Femur (tissue), 1 donor: ENCODE measurements at places on chromosomes 2 and 18.

- peak; percentile 32 for DNase-seq
Observed at GRCh38 chr2:98664323-98664722, 55.9 kb downstream of the UNC50 start.

DNA sequence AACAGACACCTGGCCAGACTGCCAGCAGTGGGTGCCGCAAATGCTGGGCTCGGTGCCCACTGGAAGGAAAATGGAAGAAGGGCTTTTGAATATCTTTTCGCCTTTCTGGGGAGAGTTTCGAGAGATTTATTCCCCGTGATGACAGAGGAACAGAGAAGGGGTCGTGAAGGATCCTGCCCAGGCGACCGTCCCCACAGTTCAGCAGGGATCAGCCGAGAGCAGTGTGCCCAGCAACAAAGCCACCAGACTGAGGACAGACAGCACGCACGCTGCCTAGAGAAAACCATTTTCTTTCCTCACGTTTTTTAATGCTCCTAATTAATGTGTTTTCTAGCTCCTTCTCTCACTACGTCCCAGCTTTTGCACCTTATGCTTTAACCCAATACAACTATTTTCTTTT, 47.7 kb downstream of the XRCC5 start:
- no peak for DNase-seq

DNA sequence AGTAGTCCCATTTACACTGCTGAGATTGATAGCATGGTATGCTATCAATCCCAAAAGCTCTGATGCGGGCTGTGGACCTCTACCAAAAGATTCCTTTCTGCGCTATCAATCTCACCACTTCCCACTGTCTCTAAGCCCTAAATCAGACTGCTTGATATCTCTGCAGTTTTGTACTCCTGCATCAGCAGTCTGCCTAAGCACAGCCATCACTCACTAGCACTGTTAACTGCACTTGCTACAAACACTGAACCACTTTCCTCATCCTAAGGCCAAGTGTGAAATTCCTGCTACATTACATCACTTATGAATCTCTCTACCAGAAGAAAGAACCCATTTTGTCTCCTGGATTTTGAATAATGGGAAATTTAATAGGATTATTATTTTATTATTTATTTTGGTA, 237.0 kb downstream of the HNMT start:
- no peak for DNase-seq

DNA sequence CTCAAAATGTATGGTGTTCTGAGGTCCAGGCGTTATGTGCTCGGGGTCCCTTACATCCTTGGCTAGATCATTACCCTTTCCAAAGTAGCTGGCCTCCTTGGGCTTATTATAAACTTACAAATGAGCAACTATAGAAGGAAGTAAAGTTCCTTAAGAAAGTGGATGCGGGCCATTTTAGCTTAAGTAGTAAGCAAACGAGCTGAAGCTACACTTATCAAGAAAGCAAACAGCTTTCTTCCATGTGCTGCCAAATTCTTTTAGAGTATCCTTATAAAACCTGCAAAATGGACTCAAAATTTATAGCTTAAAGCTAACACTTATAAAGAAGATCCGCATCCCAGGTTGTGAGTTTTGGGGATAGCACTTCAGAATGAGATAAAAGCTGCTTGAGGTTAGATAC, 75.3 kb downstream of the ACTR3 start:
- no peak for DNase-seq

DNA sequence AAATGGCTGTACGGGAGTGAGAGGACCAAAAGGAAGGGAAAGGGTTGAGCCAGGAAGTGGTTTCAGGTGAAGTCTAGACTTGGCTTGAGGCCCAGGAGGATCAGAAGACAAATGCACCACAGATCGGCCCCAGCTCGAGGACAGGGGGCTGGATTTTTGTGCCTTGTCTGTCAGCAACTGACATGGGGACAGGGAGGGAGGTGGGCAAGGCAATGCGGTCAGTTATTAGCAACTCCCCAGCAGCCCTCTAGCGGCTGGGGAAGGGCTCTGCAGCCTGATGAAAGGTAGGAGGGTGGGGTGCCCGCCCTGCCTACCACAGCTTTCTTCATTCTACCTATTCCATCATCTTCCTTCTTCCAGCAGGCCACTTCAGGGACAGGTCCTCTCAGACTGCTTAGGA, 50.0 kb downstream of the CPO start:
- DNase-seq: no peak

DNA sequence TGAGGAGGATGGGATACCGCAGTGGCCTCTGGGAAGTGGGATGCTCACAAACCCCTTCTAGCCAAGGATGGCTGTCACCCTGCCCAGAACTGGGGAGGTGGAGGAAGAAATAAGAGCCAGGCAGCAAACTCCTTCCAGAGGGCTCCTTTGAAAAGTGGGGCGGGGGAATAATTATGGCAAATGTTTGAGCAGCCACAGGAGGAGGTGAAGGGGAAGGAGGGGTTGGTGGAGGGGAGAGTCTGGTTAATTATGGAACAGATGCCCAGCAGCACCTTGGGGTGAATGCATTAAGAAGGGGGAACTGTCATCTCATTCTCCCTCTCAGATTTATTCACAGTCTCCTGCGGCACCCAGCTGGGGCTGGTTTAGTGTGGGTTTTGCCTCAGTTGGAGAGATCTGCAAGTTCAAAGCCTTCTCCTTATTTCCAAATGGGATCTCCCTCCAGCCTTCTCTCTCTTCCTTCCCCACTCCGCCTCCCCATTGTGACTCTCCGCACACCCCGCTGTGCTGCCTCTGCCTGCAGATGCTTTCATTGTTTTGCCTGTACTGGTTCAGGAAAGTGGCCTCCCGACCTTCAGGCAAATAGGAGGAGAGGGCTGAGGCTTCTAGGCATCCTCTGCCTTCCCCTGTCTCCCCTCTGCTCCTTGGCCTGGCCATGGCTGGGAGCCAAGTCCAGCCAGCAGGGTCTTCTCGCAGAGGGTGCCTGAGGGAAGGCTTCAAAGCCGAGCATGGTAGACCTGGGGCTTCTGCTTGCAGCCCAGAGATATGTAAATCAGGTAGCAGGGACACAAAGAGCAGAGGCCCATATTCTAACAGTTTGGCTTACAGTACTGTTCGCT, 457.2 kb upstream of the MEX3C start:
- no peak for DNase-seq

DNA sequence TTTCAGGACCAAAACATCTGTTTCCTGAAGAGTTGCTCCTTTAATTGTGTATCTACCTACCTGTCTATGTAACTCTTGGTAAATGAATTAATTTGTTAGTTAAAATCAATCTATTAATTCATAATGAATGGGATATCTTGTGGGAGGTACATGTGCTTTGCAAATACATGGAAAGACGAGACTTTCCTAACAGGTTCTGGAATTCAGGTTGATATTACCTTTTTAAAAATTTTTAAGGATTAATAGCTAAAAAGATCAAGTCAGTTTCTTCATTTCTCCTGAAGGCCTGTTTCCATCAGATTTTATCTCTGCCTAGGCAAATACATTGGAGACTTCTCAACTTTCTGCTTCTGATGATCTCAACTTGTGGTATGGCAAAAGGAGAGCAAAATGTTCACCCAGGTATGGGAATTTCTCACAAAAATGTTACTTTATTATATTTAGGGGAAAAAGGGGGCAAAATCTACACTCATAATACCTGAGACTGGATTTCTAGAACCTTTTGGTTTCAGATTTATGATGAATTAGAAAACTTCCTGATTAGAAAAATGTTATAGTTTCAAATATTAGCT, 7.4 kb downstream of the TFPI start:
- DNase-seq: no peak

DNA sequence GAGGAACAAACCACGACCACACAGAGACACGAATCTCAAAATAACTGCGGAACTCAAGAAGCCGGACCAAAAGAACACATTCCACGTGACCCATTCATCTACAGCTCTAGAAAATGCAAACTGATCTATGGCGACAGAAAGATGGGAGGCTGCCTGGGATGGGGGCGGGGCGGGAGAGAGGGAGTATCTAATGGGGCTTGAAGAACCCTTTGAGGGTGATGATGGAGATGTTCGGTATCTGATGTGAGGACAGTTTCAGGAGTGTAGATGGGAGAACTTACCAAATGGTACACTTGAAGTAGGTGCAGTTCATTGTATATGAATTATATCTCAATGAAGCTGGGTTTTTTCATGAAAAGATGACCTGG, 34.6 kb upstream of the KLF11 start:
- no peak for DNase-seq

- DNase-seq: no peak
Observed at GRCh38 chr2:100388703-100389102, 28.8 kb downstream of the CHST10 start.

DNA sequence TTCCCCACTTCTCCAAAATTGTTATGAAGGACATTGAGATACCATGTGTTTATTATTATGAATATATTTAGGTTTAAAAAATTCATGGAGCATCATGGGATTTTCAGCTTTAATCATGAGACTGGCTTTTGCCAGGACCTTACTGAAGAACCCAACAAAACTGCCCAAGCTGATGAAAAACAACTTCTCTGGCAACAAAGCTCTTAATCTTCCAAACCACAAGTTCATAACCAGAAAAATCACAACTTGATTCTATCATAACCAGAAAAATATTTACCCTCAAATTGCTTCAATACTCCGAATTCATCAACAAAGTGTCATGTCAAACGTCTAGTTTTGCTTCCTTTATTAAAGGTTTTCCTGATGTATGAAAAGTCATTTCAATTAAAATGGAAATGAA, 971.8 kb upstream of the ACVR2A start:
- no peak for DNase-seq

DNA sequence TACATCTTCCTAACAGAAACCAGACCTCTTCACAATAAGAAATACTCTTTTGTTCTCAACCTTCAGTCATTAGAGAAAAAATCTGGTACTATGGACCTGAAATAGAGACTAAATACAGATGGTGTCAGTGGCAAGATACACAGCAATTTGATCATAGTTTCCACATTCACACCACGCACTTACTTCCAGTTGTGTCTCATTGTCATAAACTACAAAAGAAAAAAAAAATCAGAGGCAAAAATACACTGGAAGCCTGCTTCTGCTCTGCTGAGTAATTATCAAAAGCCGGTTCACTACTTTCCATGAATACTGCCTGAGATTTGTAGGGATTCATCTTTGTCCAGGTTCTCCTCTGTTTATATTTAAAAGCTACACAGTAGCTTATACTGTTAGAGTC, 182.6 kb downstream of the PID1 start:
- no peak for DNase-seq

- DNase-seq: no peak
Observed at GRCh38 chr2:38421274-38422056, 44.4 kb upstream of the ATL2 start.
